ENCODE measurements at places on chromosomes 13 and 19.

GRCh38 chr19:51986309-51987291 is at the start of gene ZNF350:
Gene ZNF350, minus strand, starts transcription at chr19:51986840. Its CDS starts 12,480 bp downstream, at chr19:51974360.
- no peak for DNase-seq

DNA sequence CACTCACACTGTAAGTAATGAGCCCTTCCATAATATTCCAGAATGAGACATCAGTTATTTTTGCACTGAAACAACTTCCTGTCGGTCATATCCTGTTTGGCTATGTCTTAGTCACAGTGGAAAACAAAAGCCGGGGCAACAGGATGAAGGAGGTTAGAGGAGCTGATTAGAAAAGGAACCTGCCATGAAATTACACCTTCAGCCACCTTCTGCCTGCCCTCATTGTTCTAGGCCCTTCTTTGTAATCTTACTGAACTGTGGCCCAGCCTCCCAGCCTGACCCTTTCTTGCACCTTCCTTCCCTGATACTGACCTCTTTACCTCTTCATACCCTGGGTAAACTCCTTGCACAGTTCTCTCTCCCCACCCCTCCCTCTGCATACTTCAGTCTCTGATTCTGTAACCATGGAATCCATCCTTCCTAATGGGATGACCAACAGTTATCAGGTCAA is 67.3 kb downstream of the DOCK9 start:
- DNase-seq, result no peak

DNA sequence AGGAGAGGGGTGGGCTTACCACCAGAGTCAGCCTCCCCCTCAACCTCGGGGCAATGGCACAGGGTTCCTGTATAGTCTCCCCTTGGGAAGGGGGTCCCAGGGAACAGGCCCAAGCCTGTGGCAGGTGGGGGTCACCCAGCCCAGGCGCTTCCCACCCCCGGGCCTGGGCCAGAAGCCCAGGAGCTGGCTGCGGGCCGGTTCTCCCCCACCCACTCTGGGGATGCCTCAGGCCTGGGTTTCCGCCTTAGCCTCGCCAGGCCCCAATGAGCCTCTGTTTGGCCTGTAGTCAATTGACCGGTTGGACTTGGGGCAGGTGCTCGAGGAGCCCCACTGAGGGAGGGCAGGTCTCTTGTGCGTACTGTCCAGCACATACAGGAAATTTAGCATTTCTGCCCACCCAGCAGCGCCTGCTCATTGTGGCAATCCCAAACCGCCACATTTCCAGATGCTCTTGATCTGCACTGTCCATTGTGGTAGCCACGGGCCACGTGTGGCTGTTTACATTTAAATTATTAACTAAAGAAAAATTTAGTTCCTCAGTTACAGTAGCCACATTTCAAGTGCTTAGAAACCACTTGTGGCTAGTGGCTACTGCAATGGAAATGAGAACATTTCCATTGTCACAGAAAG is 9.9 kb downstream of the LYL1 start:
- no peak for DNase-seq

- no peak for DNase-seq
Observed at GRCh38 chr13:38577048-38577447, 109.8 kb upstream of the FREM2 start.

DNA sequence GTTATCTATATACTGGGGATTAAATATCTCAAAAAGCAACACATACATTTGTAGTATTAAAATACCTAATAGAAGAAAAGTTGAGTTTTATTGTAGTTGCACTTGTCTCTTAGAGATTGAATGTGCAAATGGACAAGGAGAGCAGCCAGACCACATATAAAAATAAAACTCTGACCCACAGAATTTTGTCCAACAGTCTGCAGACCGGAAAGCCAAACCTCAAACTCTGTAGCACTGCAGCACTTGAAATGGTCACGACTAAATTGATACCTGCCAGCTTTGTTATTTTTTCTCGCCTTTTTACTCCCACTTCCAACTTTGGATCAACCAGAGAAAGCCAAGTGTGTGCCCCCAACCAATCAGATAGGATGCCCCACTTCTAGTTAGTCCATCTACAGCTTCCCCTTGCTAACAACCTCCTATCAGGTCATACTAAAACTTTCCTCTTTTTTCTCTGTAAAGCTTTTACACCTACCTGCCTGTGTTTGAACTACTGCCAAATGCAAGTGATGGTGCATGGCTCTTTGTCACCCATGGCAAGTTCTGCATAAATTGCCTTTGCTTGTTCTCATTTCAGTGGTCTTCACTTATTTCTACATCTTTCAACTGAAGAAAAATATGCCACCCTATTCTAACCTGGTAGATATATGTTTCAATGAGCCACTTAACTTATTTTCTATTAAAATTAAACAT is 1250.7 kb upstream of the SPRY2 start:
- DNase-seq, result no peak

GRCh38 chr13:20497006-20497775 is 28.5 kb downstream of the CRYL1 start:
- no peak for DNase-seq

GRCh38 chr19:1918975-1919374 is 13.8 kb downstream of the ADAT3 start:
- no peak for DNase-seq

- no peak for DNase-seq
Observed at GRCh38 chr19:48806518-48806817, 4.4 kb downstream of the BCAT2 start.

GRCh38 chr13:113507505-113508345 is 17.2 kb upstream of the DCUN1D2 start:
- DNase-seq, result no peak

- DNase-seq, result no peak
Observed at GRCh38 chr13:109672545-109672944, 113.8 kb downstream of the IRS2 start.

- no peak for DNase-seq
Observed at GRCh38 chr19:19119325-19120237, 18.7 kb downstream of the TMEM161A start.

DNA sequence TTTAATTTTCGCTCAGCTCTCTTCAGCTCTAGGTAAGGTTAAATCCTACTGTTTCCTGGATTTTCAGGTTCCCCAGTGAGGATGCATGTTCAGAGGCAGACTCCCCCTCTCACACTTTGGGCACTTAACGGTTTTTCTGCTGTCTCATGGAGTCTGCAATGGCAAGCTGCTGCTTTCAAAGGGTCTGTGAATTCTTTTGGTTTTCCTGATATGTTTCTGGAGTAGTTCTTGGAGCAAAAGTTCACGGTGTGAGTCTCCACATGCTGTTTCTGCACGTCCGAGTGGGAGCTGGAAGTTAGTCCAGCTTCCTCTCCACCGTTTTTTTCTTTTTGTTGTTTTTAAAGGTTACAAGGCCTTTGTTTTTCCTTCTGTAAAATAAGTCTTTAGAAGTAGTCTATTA is 35.4 kb downstream of the DNAJC15 start:
- DNase-seq, result no peak

GRCh38 chr13:66835040-66835628 is 395.0 kb downstream of the PCDH9 start:
- no peak for DNase-seq

GRCh38 chr13:51727634-51728274 is 76.2 kb downstream of the DHRS12 start:
- DNase-seq, result no peak

GRCh38 chr13:37118016-37118415 is 12.6 kb upstream of the CSNK1A1L start:
- no peak for DNase-seq

GRCh38 chr13:86877441-86877840 is 793.7 kb upstream of the SLITRK5 start:
- no peak for DNase-seq

DNA sequence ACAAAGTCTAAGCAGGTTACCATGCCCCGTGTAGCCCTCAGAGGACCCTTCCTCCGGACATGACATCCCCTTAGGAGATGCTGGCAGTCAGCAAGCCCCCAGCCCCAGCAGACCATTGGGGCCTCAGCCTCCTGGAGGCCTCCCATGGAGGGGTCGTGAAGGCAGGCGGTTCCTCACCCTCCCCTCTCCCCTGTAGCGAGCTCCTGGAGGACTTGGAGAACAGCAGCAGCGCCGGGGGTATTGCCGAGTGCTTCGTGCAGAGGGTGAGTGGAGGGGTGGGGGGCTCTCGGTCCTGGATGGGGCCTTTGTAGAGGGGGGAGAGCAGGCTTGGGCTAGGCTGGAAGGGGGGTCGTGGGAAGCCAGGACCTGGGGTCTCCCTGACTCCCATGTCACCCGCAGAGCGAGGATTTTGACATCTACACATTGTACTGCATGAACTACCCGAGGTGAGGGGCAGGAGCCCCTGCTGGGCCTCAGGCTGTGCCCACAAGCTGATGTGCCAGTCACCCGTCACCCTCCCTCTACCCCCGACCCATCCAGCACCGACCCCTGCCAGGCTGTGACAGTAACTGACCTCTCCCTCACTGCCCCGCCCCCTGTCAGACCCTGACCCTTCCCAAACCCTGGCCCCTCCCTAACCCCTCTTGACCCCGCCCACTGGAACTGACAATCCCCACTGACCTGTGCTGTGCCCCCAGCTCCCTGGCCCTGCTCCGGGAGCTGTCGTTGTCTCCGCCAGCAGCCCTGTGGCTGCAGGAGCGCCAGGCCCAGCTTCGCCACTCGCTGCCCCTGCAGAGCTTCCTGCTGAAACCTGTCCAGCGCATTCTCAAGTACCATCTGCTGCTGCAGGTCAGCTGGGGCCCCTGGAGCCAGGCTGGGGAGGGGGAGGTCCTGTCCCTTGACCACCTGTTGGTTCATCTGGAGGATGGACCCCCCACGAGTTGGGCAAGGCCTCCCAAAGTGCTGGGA is 4.0 kb downstream of the PLEKHG2 start:
- DNase-seq, result no peak

GRCh38 chr13:111281751-111282311 is 38.6 kb upstream of the TEX29 start:
- DNase-seq, result no peak

DNA sequence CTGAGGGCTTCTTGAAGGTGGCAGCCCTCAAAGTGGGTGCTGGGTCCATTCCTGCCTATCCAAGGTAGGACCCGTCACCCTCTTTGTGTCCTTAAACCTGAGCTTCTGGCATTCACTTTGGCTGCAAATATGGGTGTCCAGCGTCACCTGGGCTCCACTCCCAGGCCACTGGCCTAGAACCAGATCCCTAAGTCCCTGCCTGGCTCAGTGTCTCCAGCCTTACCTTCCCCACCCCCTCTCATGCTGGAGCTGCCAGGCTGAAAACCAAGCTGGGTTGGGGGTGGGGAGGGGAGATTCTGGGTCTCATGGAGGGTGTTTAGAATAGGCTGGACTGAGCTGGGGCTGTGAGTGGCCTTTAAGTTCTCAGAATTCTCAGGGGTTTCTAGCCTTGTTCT is 12.4 kb downstream of the PDE4A start:
- DNase-seq, result no peak

DNA sequence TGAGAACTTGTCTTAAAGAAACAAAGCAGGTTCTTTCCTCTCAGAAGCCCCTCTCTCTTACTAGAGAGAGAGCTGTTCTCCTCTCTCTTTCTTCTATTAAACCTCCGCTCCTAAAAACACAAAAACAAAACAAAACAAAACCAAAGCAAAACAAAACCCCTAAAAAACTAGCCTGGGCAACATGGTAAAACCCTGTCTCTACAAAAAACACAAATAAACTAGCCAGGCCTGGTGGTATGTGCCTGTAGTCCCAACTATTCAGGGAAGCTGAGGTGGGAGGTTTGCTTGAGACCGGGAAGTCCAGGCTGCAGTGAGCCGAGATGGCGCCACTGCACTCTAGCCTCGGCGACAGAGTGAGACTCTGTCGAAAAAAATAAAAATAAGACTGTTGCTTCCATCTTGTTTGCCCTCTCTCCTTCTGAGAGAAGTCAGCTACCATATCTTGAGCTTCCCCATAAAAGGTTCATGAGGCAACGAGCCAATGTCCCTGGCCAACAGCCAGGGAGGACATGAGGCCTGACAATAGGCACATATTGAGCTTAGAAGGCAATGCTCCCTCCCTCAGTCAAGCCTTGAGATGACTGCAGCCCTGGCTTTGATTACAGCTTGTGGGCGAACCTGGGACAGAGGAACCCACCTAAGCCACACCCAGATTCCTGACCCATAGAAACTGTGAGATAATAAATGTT is 17.5 kb upstream of the FLT3 start:
- DNase-seq, result no peak

- no peak for DNase-seq
Observed at GRCh38 chr13:40069173-40070044, 413.9 kb downstream of the COG6 start.

- no peak for DNase-seq
Observed at GRCh38 chr13:114030666-114031610, 57.1 kb upstream of the C13orf46 start.

DNA sequence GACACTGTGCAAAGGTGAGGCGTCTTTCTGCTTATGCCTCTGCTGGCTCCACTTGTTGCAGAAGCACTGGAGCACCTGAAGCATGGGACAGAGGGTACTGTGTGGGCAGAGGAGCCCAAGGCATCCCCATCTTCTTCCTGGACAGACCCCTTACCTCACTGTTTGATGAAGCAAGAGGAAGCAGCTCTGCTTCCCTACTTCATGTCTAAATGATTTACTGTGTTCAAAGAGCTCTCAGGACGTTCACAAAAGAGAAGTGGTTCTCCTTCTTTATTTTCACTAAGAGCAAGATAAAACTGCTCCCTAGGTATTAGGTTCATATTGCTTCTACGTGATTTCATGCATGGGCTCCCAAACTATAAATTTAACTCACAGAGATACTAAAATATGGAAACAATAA is 1635.4 kb upstream of the SLC10A2 start:
- no peak for DNase-seq

DNA sequence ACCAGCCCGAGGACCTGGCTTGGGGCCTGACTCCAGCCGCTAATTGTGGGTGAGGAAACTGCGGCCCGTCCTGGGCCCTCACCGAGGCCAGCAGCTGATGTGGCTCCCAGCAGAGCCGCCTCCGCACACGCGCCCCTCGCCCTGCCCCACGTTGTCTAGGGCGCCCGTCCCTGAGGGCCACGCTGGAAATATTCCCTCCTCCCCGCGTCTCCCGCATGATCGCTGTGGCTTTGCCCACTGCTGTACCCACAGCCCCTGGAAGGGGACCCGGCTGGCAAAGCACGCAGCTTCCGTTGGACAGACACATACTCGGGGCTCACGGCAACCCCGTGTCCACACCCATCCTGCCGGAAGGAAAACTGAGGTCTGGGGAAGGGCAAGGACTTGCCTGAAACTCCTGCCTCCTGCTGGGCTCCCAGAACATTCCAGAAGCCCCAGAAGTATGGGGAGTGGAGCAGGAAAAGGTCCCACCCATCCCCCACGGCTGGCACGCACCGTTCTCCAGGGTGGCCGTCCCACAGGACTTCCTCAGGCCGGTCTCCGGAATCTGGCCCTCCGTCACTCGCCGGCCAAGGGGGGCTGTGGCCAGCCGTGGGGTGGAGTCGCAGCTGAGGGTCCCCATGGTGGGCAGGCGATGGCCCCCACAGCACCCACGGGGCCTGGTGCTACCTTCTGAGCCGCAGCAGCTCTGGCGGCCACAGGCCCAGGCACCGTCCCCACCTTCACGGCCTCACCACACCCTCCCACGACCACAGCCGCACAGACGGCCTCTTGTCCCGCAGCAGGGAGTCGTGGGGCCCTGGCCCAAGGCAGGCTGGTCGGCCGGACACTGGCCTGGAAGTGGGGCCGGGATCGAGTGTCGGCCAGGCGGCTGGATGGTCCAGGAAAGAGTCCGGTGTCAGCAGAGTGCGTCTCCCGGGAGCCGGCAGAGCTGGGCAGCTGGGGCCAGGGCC is 13.6 kb upstream of the SHC2 start:
- DNase-seq, result no peak

GRCh38 chr19:44002566-44003460 is at the start of gene ZNF230:
Gene ZNF230, plus strand, starts transcription at chr19:44002957. Its CDS starts 4,122 bp downstream, at chr19:44007079.
- no peak for DNase-seq

Data from cortex of kidney (tissue), 1 donor.